Neural progenitor cell (in vitro differentiated cells): ENCODE measurements at places on chromosomes 5 and 9.
A peak's percentile ranks its signal among the peaks of the same experiment; 100 is the strongest.

DNA sequence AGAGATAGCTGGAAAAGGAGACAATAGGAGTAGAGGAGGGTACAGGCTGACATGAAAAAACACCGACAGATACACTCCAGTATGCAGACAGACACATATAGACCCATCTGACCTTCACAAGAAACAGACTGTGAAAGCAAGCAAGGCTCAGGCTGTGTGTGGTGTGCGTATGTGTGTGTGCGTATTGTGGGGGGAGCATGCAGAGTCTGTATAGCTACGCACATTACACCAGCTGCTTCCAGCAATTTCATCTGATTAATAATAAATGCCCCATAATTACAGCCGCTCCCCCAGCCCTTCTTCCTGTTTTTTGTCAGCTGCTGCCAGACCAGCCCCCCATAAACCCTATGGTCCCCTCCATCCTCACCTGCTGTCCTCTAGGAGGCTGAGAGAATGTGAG lies 6.7 kb downstream of the CNTFR start:
- no peak for DNase-seq

DNA sequence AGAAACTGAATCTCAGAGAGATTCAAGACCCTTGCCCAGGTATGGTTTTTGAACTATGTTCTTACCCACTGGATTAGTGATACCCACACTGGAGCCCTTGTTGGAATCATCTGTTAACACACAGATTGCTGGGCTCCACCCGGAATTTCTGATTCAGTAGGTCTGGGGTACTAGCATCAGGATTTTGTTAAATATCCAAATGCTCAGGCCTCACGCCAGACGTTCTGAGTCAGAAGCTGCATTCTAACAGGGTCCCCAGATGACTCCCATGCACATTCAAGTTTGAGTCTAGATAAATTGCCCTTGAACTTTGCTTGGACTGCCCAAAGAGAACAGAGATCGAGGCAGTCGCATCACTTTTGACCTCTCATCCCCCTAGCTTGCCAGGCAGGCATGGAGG lies 182.0 kb upstream of the WWC1 start:
- no peak for DNase-seq

DNA sequence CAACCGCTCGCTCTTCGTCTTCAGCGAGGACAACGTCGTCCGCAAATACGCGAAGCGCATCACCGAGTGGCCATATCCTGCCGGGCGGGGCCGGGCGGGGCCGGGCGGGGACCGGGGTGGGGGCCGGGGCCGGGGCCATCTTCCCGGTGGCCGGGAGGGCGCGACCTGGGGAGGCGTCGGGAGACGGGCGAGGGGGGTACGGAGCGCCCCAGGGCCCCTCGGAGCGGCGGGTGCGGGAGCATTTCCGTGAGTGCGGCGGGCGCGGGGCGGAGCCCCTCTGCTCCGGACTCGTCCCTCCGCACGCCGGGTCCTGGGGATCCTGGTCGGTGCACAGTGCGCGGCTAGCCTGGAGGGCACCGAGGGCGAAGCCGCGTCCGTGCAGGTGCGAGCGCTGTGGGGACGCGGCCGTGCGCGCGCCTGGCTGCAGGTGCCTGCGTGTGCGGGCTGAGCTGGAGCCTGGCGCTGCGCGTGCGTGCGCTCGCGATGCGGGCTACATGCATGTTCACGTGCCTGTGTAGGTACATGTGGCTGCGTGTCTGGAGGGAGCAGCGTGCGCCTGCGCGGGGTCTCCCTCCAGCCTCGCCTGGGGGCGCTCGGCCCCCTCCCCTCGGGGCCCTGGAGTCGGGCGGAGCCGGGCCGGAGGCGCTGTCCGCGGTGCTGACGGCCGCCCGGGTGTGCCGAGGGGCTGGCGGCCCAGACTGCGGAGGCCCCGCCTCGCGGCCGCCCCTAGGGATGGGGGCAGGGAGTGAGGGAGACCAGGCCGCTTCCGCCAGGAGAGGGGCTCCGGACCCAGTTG lies 762 bp downstream of the CACNA1B start:
- DNase-seq: peak; percentile 96

DNA sequence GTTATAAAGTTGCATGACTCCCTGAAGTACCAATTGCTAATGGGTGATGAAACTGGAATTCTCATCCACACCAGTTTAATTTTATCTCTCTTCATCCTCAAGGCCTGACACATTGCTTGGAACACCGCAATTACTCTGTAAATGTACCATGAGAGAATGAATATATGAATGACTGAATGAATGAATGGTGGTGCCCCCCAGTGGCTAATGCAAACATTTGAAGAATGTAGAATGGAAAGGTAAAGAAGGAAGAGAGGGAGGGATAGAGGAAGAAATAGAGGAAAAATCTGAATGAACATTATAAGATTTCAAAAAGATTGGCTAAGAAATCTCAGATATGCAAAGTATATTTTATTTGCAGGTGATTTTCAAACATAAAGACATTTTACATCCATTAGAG lies 13.1 kb downstream of the PAPPA start:
- peak; percentile 14 for DNase-seq

DNA sequence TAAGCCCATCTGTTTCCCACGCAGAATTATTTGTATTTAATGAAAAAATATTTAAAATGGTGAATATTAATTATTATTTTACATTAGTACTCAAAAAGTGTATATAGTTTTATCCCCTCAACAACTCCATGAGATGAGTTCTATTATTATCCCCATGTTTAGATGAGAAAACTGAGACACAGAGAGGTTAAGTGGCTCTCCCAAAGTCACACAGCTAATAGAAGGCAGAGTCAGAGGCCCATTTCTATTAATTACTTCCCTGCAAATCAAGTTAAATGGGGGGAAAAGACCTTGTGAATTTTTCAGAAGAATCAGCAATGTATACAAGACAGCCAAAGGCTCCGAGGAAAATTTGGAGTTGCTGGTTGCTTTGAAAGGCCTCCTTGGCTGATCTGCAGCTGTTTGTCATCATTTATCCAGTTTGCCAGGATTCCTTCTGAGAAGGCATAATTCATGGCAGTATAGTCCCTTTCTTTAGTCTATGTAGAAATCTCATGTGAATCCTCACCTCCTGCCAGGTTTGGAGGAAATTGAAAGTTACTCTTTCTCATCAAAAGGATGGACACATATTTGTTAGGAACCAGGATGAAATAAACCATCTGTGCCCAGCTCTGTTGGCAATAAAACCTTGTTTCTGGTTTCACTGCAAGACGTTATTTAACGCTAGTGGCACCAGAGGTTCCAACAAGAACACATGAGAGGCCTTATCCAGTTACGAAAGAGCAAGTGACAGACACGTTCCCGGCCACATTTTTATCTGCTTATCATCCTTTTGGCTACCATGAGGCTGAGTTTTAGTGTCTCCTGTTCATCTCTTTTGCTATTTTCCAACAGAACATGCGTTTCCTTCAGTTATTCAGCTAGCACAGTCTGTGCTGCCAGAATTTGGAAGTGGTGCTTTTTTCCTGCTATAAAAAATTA lies 621 bp downstream of the FYB1 start:
- DNase-seq: no peak

- no peak for DNase-seq
These were observed 206.2 kb downstream of the TTLL11 start for GRCh38 chr9:121886759-121887485.

GRCh38 chr9:83569326-83569725 lies 31.1 kb upstream of the FRMD3 start:
- no peak for DNase-seq

DNA sequence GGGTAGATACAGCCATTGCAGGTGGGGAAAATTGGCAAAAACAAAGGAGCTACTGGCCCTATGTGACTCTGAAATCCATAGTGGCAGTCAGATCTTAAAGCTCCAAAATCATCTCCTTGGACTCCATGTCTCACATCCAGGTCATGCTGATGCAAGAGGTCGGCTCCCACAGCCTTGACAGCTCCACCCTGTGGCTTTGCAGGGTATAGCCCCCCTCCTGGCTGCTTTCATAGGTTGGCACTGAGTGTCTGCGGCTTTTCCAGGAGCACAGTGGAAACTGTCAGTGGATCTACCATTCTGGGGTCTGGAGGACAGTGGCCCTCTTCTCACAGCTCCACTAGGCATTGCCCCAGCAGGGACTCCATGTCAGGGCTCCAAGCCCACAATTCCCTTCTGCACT lies 1190.1 kb downstream of the CDH12 start:
- no peak for DNase-seq

- no peak for DNase-seq
These were observed 108.5 kb downstream of the NNT start for GRCh38 chr5:43711496-43711895.

- DNase-seq: no peak
These were observed 49.5 kb downstream of the ZNF608 start for GRCh38 chr5:124696898-124697297.

- no peak for DNase-seq
These were observed 32.7 kb upstream of the FOXE1 start for GRCh38 chr9:97820373-97820772.

GRCh38 chr9:105842023-105842644 lies 147.8 kb downstream of the TMEM38B start:
- DNase-seq: peak; percentile 48

GRCh38 chr9:108053555-108054061 lies 564.0 kb upstream of the KLF4 start:
- DNase-seq: peak; percentile 54

DNA sequence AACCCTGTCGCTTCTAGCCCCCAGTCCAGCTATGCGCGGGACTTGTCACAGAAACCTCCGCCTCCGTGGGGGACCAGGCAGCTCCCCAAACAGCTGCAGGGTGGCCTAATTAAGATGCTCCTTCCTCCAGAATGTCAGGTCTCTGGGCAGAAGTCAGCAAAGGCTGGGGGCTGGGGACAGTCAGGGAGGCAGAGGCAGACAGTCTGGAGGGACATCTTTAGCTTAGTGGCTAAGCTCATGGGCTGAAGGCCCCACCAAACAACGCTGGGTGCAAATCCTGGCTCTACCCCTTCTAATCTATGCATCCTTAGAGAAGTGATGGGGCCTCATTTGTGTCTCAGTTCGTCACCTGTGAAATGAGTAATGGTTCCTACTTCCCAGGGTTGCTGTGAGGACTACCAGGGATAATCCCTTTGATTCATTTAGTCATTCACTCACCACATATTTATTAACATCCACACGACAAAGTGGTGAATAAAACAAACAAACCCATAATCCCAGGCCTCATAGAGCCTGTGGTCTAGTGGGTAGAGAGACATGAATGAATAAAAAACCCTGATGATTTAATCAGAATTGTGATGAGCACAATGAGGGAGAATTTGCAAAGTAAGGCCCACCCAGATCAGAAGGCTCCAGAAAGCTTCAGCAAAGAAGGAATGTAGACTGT lies 20.2 kb upstream of the MED27 start:
- DNase-seq: no peak

- no peak for DNase-seq
These were observed 20.0 kb downstream of the OGN start for GRCh38 chr9:92384375-92384774.

DNA sequence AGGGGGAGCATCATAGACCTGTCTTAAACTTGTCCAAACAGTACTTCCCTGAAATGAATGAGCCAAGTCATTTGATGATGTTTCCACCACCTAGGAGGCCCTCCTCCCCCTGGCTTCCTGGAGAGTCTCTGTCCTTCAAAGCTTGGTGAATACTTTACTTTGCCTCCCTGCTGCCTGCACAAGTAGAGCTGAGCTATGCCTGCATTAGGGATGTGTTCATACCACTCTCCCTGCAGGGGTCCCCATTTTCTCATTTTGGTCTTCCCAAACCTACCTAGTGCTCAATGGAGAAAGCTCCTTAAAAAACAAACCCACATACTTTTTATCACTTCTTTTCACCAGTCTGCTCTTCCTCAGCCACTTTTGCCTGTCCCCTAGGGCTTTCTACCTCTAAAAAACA lies 7.7 kb downstream of the CCNI2 start:
- DNase-seq: peak; percentile 45
